Activated naive CD8-positive, alpha-beta T cell treated with anti-CD3 and anti-CD28 coated beads, Interleukin-2, amount 50 U/mL, for 16 hours (primary cell): ENCODE measurements at places on chromosomes 1 and 21.

DNA sequence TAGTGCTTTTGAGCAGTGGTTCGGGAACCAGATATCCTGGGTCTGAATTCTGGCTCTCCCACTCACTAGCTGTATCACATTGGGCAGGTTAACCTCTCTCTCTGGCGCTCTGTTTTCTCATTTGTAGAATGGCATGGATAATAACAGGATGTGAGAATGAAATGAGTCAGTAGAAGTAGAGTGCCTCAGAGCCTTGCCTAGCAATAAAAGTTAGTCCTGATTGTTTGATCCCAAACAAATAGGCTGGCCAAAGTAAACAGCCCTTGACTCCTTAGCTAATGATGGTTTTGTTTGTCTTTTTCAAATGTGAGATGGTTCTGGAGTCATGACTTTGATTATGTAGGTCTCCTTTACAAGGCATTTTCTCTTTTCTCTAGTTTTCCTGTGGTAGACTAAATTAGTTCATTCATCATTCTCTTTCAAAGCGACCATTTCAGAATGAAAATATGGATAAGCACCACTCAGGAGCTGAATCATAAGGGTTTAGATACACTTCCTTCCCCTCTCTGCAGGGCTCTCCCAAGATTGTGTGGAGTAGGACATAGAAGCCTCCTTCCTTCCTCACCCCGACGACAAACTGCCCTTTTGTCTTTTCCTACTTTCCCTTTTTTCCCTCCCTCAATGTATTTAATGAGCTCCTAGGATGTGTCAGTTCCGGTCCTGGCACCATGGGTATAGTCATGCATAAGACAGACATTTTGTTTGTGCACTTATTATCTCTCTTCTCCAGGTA is 23.1 kb downstream of the KIAA0040 start:
- DNase-seq = no peak

DNA sequence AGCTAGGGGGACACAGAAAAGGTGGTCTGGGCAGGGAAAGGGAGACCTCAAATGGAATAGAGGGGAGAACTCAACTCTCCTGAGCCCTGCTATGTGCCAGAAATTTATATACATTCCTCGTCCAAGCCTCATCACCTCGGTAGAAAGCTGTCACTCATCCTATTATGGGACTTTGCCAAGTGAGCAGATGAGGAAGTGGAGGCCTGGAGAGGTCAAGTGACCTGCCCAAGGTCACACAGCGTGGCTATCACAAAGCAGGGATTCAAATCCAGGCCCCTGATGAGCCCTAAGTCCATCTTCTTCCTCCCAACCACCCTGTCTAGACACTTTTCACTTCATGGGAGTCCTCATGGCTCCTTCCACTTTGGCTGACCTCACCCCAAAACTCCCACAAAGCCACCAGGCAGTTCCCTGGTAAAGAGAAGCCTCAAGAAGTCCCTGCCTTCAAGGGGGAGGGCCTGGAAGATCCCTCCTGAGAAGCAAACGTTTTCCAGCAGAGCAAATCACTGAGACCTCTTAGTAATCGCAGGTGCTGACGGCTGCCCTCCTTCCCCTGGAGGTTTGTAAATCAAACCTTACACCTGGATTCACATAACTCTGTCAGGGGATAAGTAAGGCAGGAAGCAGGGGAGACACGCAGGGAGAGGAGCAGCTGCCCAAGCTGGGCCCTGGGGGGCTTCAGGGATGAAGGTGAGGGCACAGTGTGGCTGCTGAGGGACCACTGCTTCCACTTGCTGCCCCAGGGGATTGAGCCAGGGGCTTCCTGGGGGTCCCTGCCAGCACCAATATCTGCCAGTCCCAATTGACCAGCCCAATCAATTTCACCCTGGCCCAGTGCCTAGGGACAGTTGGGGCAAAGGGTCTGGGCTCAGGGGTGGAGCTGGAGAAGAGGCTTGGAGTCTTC is 351.2 kb downstream of the MATN1 start:
- DNase-seq = no peak

- no peak for DNase-seq
These were observed 41.6 kb upstream of the NBL1 start for GRCh38 chr1:19602486-19602885.

DNA sequence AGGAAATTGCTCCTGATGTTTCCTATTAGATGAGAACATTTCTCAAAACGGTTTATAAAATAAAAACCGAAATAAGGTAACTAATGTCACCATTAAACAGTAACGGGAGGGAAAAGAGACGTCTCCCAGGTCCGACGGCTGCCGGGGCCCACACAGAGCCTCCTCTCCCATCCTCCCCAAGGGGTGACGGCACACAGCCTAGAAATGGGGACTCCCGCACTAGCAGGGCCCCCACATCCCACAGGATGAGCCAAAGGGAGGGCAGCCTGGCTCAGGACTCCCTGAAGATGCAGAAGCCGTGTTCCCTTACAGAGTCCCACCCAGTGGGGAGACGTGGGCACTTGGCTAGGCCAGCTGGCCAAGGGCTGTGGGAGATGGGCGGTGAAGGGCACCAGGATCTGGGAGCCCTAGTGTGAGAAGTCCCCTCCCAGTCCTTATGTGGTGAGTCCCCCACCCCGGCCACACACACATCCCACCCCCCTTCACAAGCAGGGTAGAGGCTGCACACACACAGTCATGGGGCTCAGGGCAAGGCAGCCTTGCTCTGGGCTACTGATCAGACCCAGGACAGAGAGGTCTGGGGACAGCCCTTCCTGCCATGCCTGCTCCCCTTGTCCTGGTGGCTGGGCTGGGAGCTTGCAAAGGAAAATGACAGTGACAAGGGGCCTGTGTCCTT is 3.3 kb downstream of the KRTAP10-3 start:
- no peak for DNase-seq

- no peak for DNase-seq
These were observed 26.9 kb upstream of the EPB41 start for GRCh38 chr1:28887419-28887834.

DNA sequence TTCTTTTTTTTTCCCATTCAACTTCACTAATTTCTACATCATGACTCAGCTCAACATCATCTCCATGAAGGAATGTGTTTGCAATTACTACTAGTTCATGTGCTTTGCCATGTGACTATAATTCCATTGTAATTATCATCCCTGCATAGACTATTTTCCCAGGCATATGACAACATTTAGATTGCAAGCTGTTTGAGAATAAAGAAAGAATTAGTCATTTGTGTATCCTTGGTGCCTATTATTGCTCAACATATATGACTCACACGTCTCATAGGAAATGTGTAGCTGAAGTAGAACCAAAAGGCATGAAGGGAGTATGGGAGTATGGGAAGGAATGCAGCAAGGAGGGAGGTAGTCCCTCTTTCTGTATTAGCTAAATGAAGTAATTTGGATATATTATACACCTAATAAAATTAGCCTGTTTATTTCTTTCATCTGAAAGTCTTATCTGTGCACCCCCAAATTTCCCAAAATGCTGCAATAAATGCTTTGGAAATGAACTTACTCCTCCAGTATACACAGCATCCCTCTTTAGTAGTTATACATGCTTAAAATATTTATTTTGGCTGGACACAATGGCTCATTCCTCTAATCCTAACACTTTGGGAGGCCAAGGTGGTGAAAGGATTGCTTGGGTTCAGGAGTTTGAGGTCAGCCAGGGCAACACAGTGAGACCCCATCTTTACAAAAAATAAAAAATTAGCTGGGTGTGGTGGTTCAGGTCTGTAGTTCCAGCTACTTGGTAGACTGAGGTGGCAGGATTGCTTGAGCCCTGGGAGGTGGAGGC is 316.9 kb upstream of the ADGRL4 start:
- no peak for DNase-seq

GRCh38 chr21:45225041-45225740 is 62.5 kb downstream of the POFUT2 start:
- DNase-seq = no peak

DNA sequence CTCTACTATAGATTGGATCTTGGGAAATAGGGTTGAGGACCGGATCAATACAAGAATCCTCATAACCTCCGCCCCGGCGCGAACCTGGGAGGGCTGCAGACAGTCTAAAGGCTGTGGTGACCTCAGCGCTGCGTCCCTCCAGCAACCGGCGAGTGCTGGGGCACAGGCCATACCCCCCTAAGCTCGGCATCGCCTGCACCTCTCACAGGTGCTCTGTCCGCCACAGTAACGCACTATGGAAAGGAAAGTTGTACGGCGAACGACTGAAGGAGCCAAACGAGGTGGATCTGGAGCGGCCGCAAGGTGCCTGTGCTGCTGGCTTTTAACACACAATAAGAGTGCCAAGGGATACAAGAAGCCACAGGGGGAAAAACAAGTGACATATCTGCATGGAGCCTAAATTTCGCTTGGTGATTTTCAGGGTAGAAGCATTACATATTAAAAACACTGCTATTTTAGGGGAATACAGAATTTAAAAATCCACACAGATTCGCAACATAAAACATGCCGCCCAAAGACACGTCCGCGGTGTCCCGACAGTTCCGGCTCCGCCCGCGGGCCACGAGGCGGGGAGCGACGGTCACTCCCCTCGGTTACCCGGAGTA is 1.4 kb upstream of the RBM15 start:
- no peak for DNase-seq

GRCh38 chr1:17244821-17245740 is 3.8 kb upstream of the PADI3 start:
- no peak for DNase-seq

DNA sequence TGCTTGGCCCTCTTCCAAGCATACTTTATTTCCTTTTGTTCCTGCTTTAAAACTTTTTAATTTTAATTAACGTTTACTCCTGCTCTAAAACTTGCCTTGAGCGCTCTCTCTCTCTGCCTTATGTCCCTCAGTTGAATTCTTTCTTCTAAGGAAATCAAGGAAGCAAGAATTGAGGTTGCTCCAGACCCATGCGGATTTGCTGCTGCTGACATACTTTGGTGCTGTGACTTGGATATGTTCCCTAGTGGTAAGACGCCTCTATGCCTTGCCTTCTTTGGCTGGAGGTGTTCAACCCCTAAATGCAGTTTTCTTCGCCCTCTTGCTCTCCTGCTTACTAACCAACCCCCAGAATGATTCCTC is 148.1 kb downstream of the ADSS2 start:
- DNase-seq = no peak

DNA sequence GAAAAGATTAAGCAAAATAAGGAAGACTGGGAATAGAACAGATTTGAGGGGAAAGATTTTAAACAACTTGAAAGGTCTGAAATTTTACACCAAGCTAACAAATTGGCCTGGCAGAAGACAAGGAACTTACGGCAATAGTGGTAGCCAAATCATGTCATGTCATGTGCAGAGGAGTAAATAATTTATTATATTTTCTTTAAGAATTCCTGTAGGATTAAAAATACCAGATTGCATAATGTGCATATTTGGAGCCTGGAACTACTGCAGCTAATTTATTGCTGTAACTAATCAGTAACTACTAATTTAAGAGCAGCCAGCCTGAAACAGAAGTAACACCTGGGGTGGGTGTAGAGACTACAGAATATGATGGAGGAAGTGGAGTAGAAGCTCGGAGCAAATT is 334.3 kb downstream of the TGFB2 start:
- DNase-seq = no peak

- peak; percentile 40 for DNase-seq
These were observed 16.7 kb downstream of the SPATA21 start for GRCh38 chr1:16420424-16421118.

DNA sequence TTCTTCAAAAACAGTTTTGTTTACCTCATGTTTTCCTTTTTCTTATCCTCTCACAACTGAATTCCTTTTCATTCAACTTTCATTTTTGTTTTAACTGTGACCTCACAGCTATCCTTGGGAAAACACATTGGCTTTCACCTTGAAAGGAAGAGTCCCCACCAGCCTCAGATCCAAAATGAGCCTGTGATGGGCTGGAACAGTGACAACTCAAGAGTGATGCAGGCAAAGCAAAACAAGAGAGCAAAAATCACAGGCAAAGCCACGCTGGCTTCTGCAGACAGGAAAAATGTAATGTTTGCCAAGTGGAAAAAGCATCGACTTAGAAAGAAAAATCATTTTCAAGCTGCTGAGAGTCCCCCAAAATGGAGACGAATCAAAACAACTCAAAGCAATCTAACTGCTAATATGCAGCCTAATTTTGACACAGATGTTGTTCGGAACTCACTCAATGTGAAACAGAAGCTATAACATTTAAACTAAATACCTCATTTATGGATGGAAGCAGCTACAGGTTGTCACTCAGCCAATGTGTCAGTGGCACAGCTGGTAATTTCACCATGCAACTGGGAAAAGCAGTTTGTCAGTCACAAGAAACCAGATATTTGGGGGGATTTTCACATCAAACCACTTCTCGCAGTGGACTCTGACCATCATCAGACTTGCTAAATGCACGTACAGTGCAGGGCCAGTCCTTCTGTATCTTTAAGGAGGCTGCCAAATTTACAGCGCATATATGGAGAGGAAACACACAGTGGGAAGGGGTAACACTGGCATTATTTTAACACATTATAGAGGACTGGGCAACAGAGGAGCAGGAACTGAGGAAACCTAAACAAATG is 50.7 kb downstream of the ALG14 start:
- DNase-seq = no peak

DNA sequence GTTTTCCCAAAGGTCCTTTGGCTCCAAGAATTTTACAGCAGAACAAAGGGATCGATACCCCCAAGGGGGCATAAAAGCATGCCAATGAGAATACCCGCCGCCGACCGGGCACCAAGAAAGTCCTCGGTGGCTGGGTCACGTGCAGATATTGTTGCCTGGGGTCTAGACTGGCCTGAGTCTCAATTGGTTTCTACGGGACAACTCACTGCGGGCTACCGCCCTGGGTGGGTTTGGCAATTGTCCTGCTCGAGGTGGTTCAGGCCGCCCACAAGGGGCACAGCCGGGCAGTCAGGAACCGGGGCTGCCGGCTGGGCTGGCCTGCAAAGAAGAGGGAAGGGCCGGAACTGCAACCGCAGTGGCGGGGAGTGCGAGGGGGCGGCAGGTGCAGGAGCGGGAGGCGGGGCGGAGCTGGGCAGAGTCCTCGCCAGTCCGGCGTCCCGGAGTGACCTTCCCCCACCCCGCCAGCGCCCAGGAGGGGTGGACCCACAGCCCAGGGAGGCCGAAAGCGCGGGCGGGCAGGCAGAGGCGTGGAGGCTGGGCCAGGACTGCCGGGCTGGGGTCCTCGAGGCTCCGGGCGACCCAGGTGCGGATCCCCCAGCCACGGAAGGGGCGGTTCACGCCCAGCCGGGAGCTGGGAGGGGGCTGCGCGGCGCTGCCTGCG is 926 bp upstream of the ATP1B1 start:
- no peak for DNase-seq

GRCh38 chr21:39014747-39015146 is 168.5 kb downstream of the PSMG1 start:
- no peak for DNase-seq

- DNase-seq = no peak
These were observed 2.5 kb upstream of the TFAP2E start for GRCh38 chr1:35570589-35571137.
